ENCODE measurements at places on chromosomes 4 and X.

DNA sequence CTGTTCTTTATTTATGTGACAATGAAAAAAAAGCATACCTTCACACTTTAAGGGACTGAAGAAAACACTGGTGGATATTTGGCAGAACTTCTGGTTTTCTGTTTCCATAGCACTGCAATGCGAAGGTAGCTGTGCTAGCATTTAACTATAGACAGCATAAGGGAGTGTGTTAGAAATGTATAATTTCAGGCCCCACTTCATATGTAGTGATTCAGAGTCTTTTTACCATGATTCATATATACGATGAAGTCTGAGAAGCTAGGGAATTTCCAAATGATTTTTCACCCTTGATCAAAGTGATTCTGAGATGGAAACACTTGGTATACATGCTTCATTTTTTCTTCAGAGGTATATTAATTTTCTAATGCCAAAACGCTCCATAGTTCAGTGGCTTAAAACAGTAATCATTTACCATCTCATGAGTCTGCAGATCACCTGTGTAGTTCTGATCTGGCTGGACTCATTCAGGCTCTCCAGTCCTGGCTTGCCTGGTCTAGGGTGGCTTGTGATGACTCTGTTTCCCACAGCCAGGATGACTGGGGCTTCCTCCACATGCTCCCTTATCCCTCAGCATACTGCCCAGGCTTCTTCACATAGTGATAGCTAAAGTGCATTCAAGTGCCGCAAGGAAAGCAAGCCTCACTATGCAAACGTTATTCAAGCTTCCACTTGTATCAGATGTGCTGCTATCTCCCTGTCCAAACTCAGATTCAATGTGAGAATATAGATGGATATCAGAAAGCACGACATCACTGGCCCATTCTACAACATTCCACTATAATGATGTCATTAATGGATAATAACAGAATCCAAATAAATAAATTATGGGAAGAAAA lies 790.1 kb downstream of the TECRL start:
- no peak for DNase-seq

GRCh38 chr4:183596067-183596757 lies 62.8 kb downstream of the RWDD4 start:
- DNase-seq, result no peak

DNA sequence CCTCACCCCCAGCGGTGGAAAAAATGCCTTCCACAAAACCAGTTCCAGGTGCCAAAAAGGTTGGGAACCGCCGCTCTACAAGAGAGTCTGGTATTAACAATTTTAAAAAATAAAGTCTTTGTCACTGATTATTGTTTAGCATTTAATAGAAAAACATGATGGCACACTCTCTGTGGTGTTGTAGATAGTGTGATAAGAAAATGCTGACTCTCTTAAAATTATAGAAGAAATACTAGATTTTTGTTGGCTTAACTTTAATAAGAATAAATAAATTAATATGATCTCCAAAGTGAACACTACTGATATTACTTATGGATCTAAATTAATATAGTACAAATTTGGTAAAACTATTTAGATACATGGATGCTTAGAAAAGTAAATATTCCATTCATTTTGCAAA lies 943.5 kb downstream of the CCSER1 start:
- DNase-seq, result no peak

GRCh38 chr4:24380957-24381665 lies 203.2 kb downstream of the DHX15 start:
- no peak for DNase-seq

GRCh38 chr4:109419679-109420078 lies 13.9 kb upstream of the SEC24B start:
- no peak for DNase-seq

GRCh38 chrX:38803243-38803587 lies 2.0 kb downstream of the MID1IP1 start:
- no peak for DNase-seq

GRCh38 chrX:49930039-49930438 lies 7.6 kb downstream of the CLCN5 start:
- no peak for DNase-seq

DNA sequence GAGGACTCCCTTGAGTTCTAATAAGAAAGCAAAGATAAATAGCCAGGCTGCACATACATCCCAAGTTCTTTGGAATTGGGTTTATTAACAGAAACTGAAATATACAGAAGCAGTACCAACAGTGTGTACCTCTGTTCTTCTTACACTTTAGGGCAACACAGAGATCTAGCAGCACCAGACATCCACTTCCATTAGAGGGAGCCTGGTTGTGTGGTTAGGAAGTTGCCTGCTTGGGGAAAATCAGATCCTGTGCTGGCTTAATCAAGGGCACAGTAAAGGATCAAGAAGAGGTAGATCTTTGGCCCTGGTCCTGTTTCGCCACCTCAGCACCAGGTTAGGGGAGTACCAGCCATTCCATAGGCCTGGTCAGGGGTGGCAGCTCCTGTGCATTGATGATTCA lies 231.1 kb upstream of the ARHGAP24 start:
- DNase-seq, result no peak

- DNase-seq, result no peak
Measured at GRCh38 chrX:134542485-134542884, 82.5 kb downstream of the HPRT1 start.

- no peak for DNase-seq
Measured at GRCh38 chr4:80422727-80423404, 87.3 kb downstream of the CFAP299 start.

- DNase-seq, result no peak
Measured at GRCh38 chr4:75235359-75235951, 278.7 kb downstream of the RCHY1 start.

- DNase-seq, result no peak
Measured at GRCh38 chrX:17922303-17922702, 61.2 kb upstream of the RAI2 start.

Data from stimulated activated CD4-positive, alpha-beta T cell treated with anti-CD3 and anti-CD28 coated beads, Interleukin-1b, Interleukin-23, amount 100 ng/mL, for 48 hours (primary cell).